Neural crest cell (in vitro differentiated cells): ENCODE measurements at places on chromosomes 12 and 14. TPM values are rescaled to one million over a fixed set of nuclear protein-coding genes. Genes with fewer than 3 reads are reported as not detected.
A peak's percentile ranks its signal among the peaks of the same experiment; 100 is the strongest.

ART4 gene
- total RNA-seq, result not detected in 2 replicates

ANKRD33 gene
- not detected in 2 replicates for total RNA-seq

DNA sequence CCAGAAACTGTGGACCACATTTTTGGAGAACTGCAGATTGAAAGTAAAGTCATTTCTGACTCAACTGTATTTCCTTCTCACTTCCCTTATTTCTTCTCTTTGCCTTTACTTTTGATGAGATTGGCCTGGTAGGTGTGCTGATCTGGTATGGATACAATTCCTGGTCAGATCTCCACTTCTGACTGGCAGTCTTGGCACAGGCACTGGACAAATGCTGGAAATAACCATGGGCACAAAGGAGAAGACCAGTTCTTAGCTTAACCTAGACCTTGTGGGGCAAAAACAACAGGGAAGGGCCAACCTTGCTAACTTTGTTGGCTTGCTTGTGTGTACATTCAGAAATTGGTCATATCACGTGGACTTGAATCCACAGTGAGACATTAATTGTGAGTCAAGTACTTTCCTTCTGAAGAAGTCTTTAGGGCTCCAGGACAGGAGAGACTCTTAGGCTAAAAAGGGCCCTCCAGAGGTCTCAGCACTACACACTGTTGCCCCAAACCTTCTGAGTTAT lies 75.0 kb downstream of the DIP2B start:
- DNase-seq, result no peak

- DNase-seq, result no peak
Observed at GRCh38 chr12:132783917-132784531, 22.4 kb upstream of the ANKLE2 start.

DNA sequence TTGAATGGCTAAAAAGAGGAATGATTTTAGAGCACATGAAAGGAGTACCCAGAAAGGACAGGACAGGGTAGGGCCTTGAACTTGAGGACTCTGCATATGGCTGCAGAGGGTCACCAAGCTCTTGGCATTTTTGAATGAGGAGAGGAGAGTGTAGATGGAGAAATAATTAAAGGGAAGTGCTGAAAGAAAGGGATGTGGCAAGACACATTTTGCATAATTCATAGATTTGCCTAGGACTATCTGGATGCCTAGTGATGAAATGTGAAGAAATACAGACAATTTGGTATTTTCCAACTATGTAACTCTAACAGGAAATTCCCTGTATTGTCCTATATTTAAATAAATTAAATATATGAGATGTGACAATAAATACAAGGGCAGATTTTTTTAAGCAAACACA lies 27.5 kb upstream of the MDM1 start:
- no peak for DNase-seq

GRCh38 chr12:72269491-72269890 lies 2.7 kb upstream of the TRHDE start:
- DNase-seq, result no peak

GRCh38 chr14:92398888-92399636 lies 76.1 kb downstream of the SLC24A4 start:
- no peak for DNase-seq

- no peak for DNase-seq
Observed at GRCh38 chr12:46164186-46164761, 104.6 kb downstream of the SLC38A1 start.

HVCN1 gene
- total RNA-seq, result 3.8 and 4.9 TPM in 2 replicates

DNA sequence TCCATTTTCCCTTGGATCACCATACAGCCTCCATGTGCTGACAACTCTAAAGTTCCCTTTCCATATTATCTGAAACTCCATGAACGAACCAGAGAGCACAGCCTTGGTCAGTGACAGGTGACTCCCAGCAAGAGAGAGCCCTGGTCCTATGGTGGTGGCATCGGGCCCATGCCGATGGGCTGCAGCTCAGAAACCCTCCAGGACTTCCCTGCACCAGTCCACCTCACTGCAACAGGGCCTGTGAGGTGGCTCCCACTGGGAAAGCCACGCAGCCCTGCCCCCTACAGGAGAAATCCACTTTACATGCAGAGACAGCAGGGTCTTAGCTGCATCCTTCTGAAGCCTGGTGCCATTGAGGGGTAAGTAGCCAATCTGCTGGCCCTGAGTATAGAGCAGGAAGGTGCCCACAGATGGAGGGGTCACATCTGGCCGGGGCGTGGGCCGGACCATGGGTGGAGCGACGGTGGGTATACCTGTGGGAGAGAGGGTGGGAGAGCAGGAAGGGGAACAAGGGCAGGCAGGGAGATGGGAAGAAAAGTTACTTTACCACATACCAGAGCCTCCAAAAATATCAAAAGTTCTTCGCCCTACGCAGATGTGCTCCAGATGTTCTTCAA lies 24.7 kb downstream of the RTRAF start:
- DNase-seq, result peak; percentile 54

KCNJ8 gene
- 4.0 and 4.6 TPM in 2 replicates for total RNA-seq

- no peak for DNase-seq
Observed at GRCh38 chr14:74942181-74942580, 13.2 kb downstream of the PGF start.

DNA sequence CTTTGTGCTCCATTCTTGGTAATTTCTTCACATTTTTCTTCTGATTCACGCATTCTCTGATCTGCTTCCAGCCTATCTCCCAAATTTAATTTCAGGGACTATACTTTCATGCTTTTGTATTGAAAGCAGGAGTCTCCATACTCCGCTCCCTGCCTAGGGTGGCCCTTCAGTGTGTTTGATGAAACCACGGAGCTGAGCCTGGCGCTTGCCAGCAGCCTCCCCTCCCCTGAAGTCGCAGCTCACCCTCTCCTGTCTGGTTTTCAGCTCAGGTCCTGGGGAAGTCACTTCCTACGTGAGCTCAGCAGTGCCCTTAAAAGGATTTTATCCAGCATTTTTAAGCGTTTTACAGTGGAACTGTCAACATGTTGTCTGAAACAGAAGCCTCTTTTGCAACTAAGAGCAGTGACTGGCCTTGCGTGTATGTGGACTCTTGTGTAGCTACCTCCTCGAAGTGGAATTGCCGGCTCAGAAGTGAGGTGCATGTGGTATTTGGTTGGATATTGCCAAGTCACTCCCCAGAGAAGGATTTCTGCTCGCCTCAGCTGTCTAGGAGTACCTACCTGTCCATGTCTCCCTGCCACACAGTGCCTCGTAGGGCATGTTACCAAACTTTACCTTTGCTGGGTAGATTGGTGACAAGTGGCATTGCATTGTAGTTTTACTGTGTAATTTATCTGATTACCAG lies 78.5 kb downstream of the TESC start:
- DNase-seq, result no peak

DNA sequence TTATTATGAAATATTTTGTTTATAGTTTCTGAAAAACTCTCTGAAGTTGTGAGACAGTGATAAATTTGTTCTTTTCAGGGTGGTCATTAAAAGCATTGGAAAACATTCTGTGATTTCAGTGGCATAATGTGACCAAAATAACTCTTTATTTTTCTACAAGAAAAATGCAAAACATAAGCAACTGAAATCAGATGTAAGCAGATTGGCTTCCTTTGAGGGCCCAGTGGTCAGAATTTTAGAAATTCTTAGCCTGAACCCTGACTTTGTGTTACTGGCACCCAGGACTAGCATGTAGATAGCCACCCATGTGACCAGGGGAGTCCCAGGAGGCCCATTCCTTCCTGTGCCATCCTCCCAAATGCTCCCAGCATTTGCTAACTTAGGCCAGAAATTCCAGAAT lies 145.6 kb upstream of the SLC38A2 start:
- DNase-seq, result no peak

L2HGDH gene
- 14.6 and 16.8 TPM in 2 replicates for total RNA-seq

- DNase-seq, result no peak
Observed at GRCh38 chr12:30391766-30392366, 303.8 kb downstream of the IPO8 start.

DNA sequence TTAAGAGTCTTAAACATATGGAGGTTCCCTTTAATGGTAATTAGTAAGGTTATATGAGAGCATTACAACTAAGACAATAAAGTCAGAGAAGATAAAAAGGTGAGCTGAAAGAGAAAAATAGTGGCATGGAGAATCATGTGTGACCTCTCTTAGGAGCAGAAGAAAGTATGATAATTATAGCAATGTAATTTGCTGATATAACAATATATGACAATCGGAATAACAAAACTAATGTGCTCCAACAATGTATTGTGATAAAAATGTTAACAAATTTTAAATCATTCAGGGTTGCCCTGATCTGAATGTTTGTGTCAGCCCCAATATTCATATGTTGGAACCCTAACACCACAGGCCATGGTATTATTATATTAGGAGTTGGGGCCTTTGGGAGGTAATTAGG lies 269.6 kb upstream of the PPFIA2 start:
- no peak for DNase-seq

GRCh38 chr12:3445119-3445978 lies 45.7 kb upstream of the PRMT8 start:
- no peak for DNase-seq

GRCh38 chr12:6181583-6182278 lies 18.5 kb upstream of the CD9 start:
- DNase-seq, result no peak

DNA sequence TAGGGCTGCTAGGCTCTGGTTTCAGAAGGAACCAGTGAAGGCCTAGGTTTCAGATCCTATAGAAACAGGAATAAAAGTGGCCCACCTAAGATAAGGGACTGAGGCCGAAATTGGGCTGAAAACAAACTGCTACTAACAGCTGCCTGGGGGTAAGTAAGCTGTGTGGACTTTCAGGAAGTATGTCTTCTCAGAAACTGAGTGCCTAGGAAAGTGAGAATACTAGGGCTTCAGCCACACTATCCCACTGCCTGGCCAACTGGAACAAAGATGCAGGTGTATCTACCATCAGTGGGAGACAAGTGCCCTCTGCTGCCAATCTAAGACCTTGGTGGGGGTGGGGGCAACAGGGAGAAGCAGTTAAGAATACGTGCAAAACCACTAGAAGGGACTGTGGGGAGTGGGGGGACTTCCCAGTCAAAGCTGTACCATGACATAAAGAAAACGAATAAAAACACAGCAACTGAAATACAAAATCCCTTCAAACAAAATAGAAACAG lies 82.5 kb downstream of the MED13L start:
- DNase-seq, result no peak

SENP1 gene
- total RNA-seq, result 44.0 and 46.9 TPM in 2 replicates

- peak; percentile 87 for DNase-seq
Observed at GRCh38 chr14:68911594-68912227, 67.4 kb downstream of the ACTN1 start.

- DNase-seq, result no peak
Observed at GRCh38 chr14:50667684-50667995, 466 bp downstream of the SAV1 start.

GRCh38 chr12:102948941-102949352 lies 8.5 kb upstream of the ASCL1 start:
- DNase-seq, result peak; percentile 84
